ENCODE measurements at places on chromosomes 7 and 10.

- no peak for DNase-seq
Observed at GRCh38 chr10:49679480-49679893, at the start of gene C10orf53. Gene C10orf53, plus strand, starts transcription at chr10:49679651. Its CDS starts 47 bp downstream, at chr10:49679698.

GRCh38 chr10:13503745-13504463 lies 24.9 kb downstream of the BEND7 start:
- no peak for DNase-seq

- DNase-seq: no peak
Observed at GRCh38 chr7:27204851-27205322, 5.0 kb upstream of the HOXA13 start.

DNA sequence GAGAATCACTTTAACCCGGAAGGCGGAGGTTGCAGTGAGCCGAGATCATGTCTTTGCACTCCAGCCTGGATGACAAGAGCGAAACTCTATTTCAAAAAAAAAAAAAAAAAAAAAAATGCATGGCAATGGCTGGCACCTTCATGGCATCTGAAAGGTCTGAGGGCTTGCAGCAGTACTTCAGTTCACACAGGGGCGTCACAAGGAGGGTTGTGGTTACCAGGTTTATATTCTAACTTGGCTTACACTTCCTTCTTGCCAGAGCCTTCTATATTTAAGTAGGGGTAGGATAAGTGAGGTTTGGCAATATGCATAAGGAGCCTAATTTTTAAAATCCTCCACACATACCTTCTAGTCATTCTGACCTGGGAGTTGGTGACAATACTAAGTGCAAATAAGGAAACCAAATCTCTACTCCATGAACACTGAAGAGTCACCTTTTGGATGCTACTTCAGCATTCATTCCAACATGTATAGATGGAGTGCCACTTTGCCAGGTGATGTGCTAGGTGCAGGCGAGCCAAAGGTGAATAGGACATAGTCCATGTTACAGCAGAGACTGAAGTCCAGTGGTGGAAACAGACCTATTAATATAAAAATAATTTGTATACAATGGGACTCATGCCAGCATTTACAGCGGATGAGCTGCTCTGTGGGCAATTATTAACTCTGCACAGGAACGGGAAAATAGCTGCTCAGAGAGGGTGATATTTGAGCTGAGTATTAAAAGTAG lies 57.8 kb upstream of the PDCD4 start:
- DNase-seq: no peak

DNA sequence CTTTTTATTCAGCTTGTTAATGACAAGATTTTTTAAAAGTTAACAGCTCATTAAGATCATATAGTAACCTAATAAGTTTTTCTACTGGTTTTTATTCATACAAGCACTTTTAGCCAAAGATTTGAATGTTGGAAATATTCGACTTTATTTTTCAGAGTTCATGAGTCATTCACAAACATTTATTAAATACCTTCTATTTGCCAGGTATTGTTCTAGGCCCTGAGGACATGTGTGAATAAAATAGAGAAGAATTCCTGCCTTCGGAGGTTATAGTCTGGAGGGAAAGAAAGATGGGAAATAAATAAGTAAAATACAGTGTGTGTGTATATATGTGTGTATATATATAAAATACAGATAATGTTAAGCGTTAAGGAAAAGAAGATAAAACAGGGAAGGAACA lies 31.5 kb downstream of the BTAF1 start:
- DNase-seq: no peak

DNA sequence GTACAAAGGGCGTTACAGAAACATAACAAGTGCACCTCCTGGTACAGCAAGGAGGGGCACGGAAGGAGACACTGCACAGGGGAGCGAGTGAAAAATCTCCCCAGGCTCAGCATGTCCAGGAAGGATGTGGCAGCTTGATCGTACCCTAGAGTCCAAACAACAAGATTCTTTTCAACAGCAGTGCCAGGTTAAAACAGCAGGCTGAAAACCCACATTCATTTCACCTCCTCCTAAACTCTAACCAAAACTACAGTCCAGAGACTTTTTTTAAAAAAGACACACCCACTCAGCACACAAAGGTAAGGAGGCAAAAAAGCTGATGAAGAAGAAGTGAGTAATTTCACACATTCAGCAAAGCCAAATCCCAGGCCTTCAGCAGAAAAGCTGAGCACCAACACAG lies 138.8 kb downstream of the SFMBT2 start:
- no peak for DNase-seq

DNA sequence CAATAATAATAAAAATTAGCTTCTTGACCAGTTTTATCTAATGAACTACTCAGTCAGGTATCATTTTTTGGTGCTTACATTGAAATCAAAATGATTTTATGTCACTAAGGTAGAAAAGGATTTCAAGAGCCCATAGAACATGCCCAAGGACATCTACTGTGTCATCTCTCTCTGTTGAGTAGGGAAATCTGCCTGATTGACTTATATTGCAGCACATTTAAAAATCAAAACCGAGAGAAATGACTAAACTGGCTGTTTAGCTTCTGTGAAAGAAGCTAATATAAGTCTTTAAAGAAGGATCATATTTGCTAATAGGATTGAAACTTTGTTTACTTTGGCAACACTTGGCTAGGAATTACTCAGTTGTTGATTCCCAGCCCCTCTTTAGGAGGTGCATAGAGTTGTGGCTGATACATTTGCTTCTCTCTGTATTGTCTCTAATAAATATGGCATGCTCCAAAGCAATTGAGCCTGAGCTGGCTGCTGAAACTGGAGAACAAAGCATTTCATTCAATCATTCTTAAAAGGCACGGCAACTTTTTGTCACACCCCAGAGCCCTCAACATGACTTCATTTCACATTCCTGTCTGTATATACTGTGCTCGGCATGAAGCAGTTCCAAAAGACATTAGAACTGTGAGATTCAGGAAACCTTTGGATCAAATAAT lies 1096.9 kb upstream of the POT1 start:
- no peak for DNase-seq

- DNase-seq: no peak
Observed at GRCh38 chr10:132310701-132311337, 3.1 kb upstream of the STK32C start.

Measured in T-cell (primary cell).